Esophagus squamous epithelium (tissue), 5 donors: ENCODE measurements at places on chromosomes 3 and 15. TPM values are rescaled to one million over a fixed set of nuclear protein-coding genes. Genes with fewer than 3 reads are reported as not detected.

Gene SKIL
- 25.5 TPM for total RNA-seq

Gene TM4SF1
- 290 TPM for total RNA-seq

Gene ALS2CL
- total RNA-seq: 42.4 TPM

Gene OXSR1
- 28.8 TPM for total RNA-seq

Gene DUOXA2
- not detected for total RNA-seq

Gene WWTR1
- 116 TPM for total RNA-seq

Gene STRIT1
- total RNA-seq: not detected

Gene PXK
- total RNA-seq: 25.9 TPM

Gene C3orf33
- total RNA-seq: 0.44 TPM
